ENCODE measurements at places on chromosomes 5 and 9. TPM values are rescaled to one million over a fixed set of nuclear protein-coding genes. Genes with fewer than 3 reads are reported as not detected.

DNA sequence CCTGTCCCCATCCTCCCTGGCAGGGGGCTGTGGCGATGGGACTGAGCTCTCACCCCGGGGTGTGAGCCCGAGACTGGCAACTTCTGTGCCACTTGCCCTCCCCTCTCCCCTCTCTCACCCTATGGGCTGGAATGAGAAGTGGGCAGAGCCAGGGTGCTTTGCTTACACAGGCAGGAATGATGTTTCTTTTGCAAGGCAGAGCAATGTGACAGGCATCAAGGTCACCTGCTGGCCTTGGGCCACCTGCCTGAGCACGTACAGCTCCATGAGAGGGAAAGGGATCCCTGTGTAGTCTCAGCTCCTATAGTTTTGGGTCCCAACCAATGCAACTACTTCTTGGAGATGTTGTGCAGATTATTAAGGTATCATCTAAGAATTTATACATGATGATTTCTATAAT lies 252.8 kb upstream of the DAP start:
- no peaks in the 10 kb centered on the region for H3K27me3 ChIP-seq
- H3K36me3 ChIP-seq = no peaks in the 10 kb centered on the region
- no peaks in the 10 kb centered on the region for H3K4me1 ChIP-seq

- H3K27ac ChIP-seq = no peak overlapping the region
- H3K36me3 ChIP-seq = no peaks in the 10 kb centered on the region
- no peaks in the 10 kb centered on the region for H3K4me1 ChIP-seq
- no peak for DNase-seq
These were observed 23.4 kb upstream of the GFPT2 start for GRCh38 chr5:180376511-180376910.

- no peak overlapping the region for H3K27ac ChIP-seq
- H3K4me1 ChIP-seq = no peaks in the 10 kb centered on the region
- no peaks in the 10 kb centered on the region for H3K36me3 ChIP-seq
- H3K27me3 ChIP-seq = no peaks in the 10 kb centered on the region
- no peak for DNase-seq
- no peak overlapping the region for H3K4me3 ChIP-seq
These were observed 91.9 kb downstream of the EHMT1 start for GRCh38 chr9:137710704-137711103.

DNA sequence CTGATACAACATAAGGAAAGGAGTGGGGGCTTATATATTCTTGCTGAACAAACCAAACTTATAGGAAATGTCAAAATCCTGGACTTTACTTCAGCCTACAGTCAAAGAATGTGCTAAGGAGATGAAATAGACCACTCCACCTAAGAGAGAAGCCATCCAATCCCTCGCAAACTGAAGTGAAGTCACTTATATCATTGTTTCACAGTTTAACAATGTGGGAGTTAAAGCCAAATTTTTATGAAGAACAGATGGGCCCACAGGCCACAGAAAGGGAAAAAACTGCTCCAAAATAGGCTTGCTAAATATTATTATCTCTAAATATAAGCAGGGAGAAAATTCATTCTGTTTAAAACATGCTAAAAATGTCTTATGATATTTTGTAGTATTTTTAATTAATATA lies 233.3 kb downstream of the GAS1 start:
- no peaks in the 10 kb centered on the region for H3K27me3 ChIP-seq
- no peak for DNase-seq
- no peaks in the 10 kb centered on the region for H3K36me3 ChIP-seq
- no peak overlapping the region for H3K4me3 ChIP-seq
- H3K27ac ChIP-seq = no peak overlapping the region

- no peak overlapping the region for H3K27ac ChIP-seq
- no peaks in the 10 kb centered on the region for H3K27me3 ChIP-seq
- H3K4me3 ChIP-seq = no peak overlapping the region
These were observed 97.3 kb upstream of the GOLGA1 start for GRCh38 chr9:125038166-125038565.

DNA sequence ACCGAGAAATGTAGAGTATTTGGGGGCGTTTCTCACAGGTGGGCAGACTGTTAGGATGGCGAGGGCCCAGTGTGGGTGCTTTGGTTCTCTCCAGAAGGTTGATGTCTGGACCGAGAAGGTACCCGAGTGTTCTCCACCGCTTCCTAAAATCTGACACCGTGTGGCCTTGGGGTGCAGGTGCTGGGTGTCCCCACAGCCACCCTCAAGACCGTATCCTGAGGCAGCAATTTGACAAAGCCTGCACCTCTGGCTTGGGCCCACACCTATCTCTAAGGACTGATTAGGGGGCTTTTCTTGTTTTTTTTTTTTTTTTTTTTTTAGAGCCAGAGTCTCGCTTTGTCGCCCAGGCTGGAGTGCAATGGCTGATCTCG lies 1.3 kb downstream of the PPP1R26 start:
- H3K27me3 ChIP-seq = no peaks in the 10 kb centered on the region
- H3K4me1 ChIP-seq = peaks cover 14% of the 10 kb centered on the region
- peak overlapping the region; percentile 79 for H3K4me3 ChIP-seq
- H3K36me3 ChIP-seq = no peaks in the 10 kb centered on the region
- no peak for DNase-seq
- peak overlapping the region; percentile 70 for H3K27ac ChIP-seq

DNA sequence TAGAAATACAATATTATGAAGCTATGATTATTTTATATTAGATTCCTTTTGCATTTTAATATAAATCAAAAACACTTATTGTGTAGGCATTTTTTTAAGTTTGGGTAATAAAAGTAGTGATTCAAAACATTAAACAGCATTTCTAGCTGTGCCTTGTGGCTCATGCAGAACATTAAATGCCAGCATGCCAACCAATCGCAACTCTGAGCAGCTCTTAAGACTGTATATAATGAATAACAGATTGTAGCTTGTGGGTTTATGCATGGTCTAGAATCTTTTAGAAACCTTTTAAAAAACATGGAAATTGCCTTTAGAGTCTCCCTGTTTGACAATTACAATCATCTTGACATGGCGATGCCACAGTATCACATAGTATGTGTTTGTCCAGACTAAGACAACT lies 903.8 kb downstream of the EFNA5 start:
- H3K36me3 ChIP-seq = no peaks in the 10 kb centered on the region
- H3K4me3 ChIP-seq = no peak overlapping the region

DNA sequence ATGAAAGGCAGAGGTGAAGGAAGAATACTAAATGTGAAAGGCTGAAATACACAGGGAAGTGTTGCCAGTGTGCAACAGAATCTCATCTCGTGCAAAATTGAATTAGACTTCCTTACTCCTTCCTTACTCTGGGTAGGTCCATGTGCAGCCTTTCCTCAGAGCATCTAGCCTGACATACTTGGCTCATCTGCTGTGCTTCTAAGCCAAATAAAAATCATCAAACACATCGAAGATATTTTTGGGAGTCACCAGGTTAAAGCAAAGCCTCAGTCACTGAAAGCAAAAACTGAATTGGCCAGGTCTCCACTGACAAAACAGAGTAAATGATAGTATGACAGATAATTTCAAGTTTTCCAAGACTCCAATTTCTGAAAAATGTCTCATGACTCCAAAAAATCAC lies 19.3 kb downstream of the STARD4 start:
- no peak overlapping the region for H3K4me3 ChIP-seq
- no peak for DNase-seq
- H3K4me1 ChIP-seq = no peaks in the 10 kb centered on the region
- H3K27ac ChIP-seq = no peak overlapping the region
- no peaks in the 10 kb centered on the region for H3K27me3 ChIP-seq
- H3K36me3 ChIP-seq = no peaks in the 10 kb centered on the region

DNA sequence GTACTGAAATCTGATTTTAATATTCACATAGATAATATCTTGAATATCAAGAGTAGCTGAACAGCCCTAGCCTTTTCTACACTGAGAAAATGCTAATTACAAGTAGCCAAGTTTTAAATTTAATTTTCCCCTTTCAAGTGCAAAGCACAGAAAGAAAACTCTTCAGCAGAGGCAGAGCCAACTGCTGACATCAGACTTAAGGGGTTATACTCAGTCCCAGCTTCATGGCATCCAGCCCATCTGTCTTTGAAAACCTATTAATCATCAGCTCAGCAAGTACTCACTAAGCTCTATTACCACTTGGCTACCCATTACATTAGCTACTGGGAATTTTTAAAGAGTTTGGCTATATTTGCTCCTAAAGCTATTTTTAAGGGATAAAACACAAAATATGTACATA lies 220.5 kb downstream of the SLC12A2 start:
- H3K36me3 ChIP-seq = no peaks in the 10 kb centered on the region
- H3K4me1 ChIP-seq = no peaks in the 10 kb centered on the region
- no peak overlapping the region for H3K27ac ChIP-seq
- no peak overlapping the region for H3K4me3 ChIP-seq

GRCh38 chr9:128203707-128204551 lies 750 bp downstream of the DNM1 start:
- no peaks in the 10 kb centered on the region for H3K27me3 ChIP-seq
- H3K4me3 ChIP-seq = peak overlapping the region; percentile 86
- peak overlapping the region; percentile 8 for H3K27ac ChIP-seq
- H3K36me3 ChIP-seq = no peaks in the 10 kb centered on the region
- peak; percentile 76 for DNase-seq

DNA sequence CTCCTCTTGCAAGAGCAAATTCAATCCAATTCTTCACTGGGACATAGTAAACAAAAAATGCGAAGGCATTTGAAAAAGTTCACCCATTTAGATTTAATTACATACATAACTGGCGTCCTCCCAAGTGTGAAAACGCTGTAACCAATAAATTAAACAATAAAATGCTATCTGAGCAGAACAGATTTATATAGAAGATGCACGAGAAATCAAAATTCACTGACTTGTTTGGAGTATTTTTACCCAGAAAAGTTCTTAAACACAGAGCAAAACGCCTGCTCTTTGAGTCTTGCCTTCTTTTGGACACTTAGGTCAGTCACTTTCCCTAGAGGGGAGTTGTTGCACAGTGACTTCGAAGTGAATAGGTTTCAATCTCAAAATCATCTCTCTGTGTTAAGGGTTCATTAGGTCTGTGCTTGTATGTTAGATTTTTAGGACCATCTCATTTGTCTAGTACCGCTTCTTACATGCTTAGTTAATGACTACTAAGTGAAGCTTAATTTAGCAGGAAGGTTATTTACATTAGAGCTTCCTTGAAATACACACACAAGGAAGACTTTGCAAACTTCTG lies 1.9 kb downstream of the ALDH1A1 start:
- peak overlapping the region; percentile 85 for H3K27ac ChIP-seq
- peaks cover 29% of the 10 kb centered on the region for H3K4me1 ChIP-seq
- no peak for DNase-seq
- no peaks in the 10 kb centered on the region for H3K27me3 ChIP-seq

DNA sequence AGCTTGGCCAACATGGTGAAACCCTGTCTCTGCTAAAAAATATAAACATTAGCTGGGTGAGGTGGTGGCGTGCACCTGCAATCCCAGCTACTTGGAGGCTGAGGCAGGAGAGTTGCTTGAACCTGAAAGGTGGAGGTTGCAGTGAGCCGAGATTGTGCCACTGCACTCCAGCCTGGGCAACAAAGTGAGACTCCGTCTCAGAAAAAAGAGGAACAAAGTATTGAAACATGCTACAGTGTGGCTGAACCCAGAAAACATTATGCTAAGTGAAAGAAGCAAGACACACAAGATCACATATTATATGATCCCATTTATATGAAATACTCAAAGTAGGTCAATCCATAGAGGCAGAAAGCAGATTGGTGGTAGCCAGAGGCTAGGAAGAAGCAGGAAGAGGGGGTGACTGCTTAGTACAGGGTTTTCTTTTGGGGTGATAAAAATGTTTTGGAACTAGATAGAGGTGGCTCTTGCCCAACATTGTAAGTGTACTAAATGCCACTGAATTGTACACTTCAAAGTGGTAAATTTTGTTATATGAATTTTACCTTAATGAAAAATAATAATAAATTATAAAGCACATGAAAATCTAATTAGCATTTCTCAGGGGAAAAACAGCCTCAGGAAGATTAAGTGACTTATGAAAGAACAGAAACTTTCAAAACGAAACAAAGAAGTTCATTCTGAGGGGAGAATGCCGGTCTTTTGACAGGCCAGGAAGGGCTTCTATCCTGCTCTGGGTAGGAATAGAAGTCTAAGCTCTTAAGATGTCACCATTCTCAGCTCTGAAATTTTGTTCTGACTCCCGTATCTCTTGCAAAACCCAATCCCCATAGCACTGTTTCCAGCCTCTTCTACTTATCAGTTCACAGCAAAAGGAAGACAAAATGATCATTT lies 161.1 kb upstream of the TBCA start:
- H3K4me3 ChIP-seq = no peak overlapping the region
- H3K27ac ChIP-seq = no peak overlapping the region
- H3K27me3 ChIP-seq = peaks cover 4% of the 10 kb centered on the region
- no peaks in the 10 kb centered on the region for H3K36me3 ChIP-seq

GRCh38 chr9:109557481-109557880 lies 59.4 kb upstream of the PTPN3 start:
- H3K4me3 ChIP-seq = no peak overlapping the region
- H3K27me3 ChIP-seq = no peaks in the 10 kb centered on the region
- H3K27ac ChIP-seq = no peak overlapping the region
- H3K36me3 ChIP-seq = no peaks in the 10 kb centered on the region
- H3K4me1 ChIP-seq = no peaks in the 10 kb centered on the region
- no peak for DNase-seq

GRCh38 chr5:55143624-55144023 lies 16.3 kb upstream of the GPX8 start:
- no peaks in the 10 kb centered on the region for H3K36me3 ChIP-seq
- H3K4me1 ChIP-seq = no peaks in the 10 kb centered on the region
- H3K27ac ChIP-seq = no peak overlapping the region
- no peak overlapping the region for H3K4me3 ChIP-seq
- no peaks in the 10 kb centered on the region for H3K27me3 ChIP-seq

DNA sequence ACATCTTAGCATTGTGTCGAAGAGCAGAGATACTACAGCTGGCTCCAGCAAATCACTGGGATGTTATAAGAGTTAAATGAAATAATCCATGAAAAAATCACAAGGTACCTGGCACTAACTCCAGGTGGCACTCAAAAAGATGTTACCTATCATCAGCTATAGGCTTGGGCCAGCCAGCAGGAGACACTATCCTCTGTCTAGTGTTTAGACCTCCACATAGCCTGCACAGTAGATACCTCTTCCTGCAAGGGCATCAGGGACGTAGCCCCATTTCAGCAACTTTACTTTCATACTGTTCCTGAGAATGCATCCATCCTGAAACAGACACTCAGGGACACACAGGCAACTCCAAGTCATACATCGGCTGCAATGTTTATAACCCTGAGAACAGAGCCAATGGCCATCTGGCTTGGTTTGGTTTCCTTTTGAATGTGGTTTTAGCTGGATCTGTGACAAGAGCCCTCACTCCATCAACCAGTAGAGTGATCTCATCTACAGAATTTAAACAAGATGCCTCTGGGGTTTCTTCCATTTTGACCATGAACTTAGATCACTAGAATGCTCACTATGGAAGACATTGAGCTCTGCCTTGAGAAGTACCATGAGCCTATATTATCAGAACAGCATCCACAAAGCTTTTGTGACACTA lies 69.9 kb downstream of the TLE1 start:
- no peaks in the 10 kb centered on the region for H3K36me3 ChIP-seq
- no peak overlapping the region for H3K4me3 ChIP-seq
- H3K4me1 ChIP-seq = no peaks in the 10 kb centered on the region
- H3K27me3 ChIP-seq = no peaks in the 10 kb centered on the region

The LCN15 gene
- polyA plus RNA-seq = not detected

The FOXD4L5 gene
- polyA plus RNA-seq = 0.04 TPM

All from pancreas (tissue), 10 donors.